RWPE2 (cell line): ENCODE measurements at places on chromosomes 12 and 14.

- no peak for DNase-seq
These were observed 227.2 kb downstream of the DACT1 start for GRCh38 chr14:58864751-58865513.

- no peak for DNase-seq
These were observed 229.9 kb downstream of the NTF3 start for GRCh38 chr12:5661811-5662210.

- no peak for DNase-seq
These were observed 1.4 kb downstream of the C14orf180 start for GRCh38 chr14:104580961-104581360.

- DNase-seq, result no peak
These were observed 16.9 kb downstream of the LTBP2 start for GRCh38 chr14:74595006-74595735.

DNA sequence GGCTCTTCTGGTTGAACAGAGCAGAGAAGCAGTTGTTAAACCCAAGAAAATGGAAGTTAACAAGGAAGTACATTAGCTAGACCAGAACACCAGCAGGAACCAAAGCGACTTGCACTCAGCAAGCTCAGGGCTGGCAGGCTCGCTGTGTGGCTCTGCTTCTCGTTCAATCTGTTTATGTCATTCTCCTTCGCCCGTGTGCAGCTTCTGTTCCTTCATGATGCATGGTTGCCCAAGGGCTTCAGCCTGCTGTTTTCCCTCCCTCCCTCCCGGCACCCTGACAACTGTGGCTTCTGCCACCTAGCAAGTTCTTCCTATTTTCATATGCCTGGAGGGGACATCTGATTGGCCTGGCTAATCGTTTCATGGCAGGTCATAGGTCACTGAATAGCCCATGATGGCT lies 25.3 kb downstream of the PIGH start:
- DNase-seq, result peak; percentile 45

DNA sequence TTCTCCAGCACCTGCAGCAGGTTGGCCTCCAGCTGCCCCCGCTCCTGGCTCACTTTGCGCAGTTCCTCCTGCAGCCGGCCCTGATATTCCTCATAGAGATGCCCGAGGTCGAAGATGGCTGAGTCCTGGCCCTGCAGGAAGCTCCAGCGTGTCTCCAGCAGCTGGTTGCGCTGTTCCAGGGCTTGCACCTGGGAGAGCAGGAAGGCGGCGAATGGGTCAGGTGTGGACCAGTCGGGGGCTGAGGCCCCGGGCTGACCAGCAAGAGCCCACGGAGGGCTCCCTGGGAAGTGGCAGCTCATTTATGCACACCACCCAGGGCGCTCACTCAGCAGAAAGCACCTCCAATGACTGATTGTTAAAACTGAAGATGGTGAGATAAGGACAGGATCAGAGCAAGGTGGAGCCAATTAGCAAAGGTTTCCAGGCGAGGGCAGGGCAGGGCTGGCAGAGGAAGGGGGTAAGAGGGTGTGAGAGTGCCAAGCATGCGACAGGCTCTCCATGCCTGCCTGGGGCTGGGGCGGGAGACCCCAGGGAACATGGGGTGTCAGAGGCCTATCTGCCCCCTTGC lies 6.3 kb downstream of the KRT80 start:
- no peak for DNase-seq

- DNase-seq, result no peak
These were observed 17.4 kb upstream of the PRB2 start for GRCh38 chr12:11412731-11413130.

GRCh38 chr12:29171421-29172258 lies 22.6 kb downstream of the FAR2 start:
- no peak for DNase-seq
